Vagina (tissue), 2 donors: ENCODE measurements at places on chromosomes 6 and 20.

DNA sequence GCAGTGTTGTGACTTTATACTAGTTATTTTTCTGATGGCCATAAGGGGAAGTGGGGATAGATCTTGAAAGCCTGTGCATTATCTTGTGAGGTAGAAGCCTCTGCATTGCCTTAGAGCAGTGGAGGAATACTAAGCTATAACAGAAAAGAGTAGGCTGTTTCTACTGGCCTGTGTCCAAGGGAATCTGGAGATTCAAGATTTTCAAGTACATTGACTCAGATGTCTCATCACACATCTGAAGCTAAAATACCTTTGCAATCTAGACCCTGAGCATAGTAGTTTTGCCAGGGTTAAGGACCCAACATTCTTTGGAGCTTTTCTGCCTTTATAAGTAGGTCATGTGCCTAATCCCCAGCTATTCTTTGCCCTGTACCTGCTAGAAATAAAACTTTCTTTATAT lies 272.3 kb downstream of the TENT5A start:
- no peak for DNase-seq

GRCh38 chr20:49579874-49580812 lies 12.2 kb upstream of the PTGIS start:
- DNase-seq = no peak

DNA sequence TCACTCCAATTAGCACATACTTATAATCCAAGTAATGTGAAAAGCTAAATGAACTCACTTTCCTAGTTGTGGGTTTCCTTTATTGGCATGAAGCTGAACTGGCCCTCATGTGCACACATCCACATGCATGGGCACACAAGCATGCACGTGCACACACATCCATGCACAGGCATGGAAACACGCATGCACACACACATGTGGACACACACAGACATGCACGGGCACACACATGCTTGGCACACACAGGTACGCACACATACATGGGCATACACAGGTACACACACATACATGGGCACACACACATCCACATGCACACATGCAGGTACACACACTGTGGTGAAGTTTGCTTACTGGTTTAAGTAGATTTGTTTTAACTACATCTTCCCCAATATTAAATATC lies 23.8 kb downstream of the SYNDIG1 start:
- DNase-seq = peak; percentile 60

DNA sequence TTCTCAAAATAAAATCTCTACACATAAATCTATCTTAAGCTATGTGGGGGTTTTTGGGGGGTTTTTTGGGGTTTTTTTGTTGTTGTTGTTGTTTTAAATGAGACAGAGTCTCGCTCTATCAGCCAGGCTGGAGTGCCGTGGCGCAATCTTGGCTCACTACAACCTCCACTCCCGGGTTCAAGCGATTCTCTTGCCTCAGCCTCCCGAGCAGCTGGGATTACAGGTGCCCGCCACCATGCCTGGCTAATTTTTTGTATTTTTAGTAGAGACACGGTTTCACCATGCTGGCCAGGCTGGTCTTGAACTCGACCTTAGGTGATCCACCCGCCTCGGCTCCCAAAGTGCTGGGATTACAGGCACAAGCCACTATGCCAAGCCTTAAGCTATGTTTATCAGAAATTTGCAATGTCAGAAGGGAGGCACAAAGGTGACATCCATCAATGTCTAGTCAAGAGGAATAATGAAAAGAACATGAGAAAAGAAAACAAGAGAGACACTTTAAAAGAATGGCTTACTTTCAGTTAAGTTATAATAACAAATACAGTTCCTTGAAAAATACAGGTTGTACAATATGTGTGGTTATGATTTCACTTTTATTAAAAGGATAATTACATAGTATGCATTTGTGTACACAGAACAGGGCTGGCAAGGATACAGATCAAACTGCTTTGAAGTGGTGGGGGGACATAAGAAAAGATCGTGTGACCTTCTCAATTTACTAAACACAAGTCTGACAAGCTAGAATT lies 28.6 kb downstream of the SLC23A2 start:
- no peak for DNase-seq

DNA sequence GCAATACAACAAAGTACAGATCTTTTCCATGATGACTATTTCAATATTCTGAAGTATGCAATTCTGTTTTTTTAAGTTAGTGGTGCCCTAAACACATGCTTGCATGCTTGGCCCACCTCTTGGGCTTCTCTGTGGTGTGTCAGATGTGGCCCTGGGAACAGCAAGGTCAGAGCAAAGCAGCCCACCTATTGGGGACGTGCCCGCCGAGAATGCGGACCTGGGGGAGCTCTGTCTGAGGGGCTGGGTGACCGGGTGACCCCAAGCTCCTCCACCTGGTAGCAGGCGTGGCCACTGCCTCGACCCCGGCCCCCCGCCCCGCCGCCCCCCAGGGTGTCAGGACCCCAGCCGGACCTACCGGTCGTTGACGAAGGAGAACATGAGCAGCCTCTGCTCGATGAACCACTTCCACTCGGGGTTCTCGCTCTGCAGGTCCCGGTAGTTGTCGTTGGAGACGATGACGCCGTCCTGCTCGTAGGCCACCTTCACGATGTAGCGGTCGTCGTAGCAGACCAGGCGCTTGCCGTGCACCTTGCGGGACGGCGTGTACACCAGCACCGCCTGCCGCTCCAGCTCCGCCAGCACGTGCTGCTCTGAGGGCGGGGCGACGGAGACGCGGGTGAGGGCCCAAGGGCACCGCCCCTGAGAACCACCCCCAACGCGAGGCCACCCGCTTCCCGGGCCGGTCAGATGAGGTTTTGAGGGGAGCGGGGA lies 28.3 kb downstream of the ZC3H12D start:
- no peak for DNase-seq

DNA sequence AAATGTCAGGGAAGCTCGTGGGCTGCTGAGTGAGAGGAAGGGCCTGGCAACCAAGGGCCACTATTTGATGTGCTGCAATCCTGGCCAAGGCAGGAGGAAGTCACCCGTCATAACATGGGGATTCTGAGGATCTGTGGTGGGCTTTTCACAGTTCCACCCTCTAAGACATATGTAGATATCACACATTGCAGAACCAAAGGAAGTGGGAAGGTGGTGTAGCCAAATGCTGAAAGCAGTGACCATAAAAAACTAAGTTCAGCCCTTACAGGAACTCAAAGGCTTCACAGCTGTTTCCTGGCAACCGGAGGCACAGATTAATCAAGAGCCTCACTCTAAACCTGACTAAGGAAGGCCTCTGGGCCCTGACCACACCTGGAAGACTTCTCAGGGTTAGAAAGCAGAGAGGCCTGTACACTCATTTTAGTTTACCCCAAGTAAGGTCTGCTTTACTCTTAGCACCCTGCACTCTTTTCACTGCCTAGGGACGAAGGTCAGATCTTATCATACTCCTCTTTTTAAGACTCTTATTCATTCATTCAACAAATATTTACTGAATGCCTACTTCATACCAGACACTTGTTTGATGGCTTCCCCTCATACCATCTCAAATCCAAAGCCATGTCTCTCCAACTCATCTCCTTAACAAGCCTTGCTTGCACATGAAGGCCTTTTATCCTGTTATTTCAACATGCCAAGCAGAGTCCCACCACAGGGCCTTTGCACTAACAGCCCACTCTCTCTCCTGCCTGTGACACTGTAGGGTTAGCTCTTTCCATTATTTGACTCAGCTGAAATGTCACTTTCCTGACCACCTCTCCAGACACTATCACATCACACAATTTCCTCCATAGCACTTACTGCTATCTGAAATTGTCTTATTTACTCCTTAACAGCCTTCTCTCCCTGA lies 2.6 kb downstream of the UBE2V1 start:
- DNase-seq = no peak

- DNase-seq = peak; percentile 76
Observed at GRCh38 chr6:148557796-148558321, 189.0 kb upstream of the UST start.

DNA sequence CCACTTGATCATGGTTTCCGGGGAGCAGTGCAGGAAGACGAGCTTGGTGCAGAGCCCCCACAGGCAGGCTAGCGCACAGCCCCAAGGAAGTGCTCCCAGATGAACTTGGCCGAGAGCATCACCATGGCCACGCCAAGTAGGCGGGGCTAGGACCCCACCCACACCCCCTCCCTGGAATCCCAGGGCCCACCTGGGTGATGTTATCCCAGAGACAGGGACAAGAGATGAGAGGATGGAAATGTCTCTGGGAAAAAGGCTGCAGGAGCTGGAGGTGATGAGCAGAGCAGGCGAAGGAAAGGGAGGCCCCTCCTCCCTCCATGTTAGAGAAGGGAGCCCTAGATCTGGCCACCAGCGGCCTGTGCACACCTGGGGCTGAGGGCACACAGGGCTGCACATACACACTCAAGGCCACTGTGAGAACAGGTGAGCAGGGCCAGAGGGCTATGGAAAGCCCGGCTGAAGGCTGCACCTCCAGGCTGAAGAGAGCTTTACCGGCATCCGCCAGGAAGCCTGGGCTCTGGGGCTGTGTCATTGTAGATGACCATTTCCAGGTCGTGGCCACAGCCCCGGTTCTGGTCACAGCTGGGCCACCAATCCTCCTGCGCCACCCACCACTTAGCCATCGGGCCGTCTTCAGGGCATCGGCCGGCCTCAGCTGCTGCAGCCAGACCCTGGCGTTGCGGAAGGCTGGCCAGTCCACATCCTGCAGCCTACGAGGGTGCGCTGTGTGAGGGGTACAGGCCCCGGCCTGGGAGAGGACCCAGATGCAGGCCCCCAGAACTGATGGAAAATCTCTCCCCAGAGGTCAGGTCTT lies 24.9 kb downstream of the NPEPL1 start:
- no peak for DNase-seq

DNA sequence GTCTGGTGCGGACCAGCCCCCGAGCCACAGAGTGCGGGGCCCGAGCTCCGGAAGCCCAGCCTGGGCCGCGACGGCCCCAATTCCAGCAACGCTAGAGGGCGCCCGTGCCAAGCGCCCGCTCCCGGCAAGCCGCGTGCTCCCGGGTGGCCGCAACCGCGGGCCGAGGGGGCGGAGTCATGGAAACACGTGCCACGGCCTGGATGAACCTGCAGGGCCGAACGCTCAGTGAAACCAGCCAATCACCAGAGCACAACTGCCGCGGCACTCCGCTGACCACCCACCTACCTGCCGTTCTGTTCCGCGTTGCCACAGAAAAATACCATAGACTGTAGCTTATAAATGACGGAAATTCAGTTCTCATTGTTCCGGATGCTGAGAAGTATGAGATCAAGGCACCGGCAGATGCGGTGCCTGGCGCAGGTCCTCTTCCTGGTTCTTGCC lies 85.7 kb upstream of the FOXC1 start:
- DNase-seq = no peak

GRCh38 chr6:53309901-53310300 lies 38.8 kb downstream of the ELOVL5 start:
- DNase-seq = no peak

DNA sequence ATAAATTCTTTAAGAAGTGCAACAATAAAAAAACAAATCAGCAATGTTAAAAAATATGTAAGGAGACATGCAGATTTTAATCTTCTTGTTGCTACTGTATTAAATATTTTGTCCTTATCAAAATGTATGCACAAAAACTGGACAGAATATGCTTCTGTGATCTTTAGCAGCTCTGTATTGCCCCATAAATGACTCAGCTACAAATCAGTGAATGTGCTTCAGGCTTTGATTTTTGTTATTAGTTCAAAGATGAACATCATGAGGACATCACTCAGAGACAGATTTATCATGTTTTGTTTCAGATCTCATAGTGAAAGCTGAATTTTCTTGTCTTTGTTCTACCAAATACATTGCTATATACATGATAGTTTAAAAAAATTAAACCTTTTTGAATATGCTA lies 312.4 kb downstream of the GRIK2 start:
- DNase-seq = no peak

- no peak for DNase-seq
Observed at GRCh38 chr6:72972579-72972978, 252.7 kb downstream of the KHDC1L start.

- no peak for DNase-seq
Observed at GRCh38 chr20:3875378-3875974, 13.7 kb upstream of the PANK2 start.

DNA sequence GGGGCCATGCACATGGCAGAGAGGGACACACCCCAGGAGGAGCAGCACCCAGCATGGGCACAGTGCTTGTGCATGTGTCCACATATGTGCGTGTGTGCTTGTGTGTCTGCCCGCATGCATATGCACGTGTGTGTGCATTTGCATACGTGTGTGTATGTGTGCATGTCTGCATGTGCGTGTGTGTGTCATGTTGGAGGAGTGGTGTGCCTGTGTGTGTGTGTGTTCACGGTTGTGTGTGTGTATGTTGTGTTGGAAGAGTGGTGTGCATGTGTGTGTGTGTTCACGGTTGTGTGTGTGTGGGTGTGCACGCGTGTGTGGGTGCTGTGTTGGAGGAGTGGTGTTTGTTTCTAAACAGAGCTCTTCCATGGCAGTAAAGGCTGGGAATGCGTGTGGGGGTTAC lies 50.7 kb upstream of the SLCO4A1 start:
- DNase-seq = no peak

- no peak for DNase-seq
Observed at GRCh38 chr20:17859002-17859615, 109.5 kb downstream of the SNX5 start.

DNA sequence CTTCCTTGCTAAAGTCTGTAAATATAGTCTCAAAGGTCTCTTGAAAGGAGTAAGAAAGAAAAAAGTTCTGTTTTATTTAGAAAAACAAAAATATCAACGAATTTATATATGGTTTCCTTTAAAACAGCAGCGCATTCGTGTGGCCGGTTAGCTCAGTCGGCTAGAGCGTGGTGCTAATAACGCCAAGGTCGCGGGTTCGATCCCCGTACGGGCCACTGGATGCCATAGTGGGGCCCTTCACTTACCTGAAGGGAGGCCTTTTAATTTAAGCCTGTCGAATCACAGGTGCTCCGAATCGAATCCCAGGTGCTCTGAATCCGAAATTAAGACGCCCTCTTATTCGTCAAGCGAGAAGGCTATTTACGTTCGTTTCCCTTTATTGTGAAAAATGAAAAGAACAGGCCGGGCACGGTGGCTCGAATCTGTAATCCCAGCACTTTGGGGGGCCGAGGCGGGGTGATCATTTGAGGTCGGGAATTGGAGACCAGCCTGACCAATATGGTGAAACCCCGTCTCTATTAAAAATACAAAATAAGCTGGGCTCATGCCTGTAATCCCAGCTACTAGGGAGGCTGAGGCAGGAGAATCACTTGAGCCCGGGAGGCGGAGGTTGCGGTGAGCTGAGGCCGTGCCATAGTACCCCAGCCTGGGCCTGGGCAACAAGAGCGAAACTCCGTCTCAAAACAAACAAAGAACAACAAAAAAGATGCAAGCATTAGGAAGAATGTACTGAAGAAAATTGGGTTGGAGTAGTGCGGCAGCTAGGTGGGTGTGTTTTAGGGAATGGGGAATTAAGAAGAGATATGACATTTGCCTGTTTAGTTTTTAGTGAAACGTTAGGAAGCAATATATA lies 195.8 kb upstream of the ZNF184 start:
- DNase-seq = no peak
